Stimulated activated CD8-positive, alpha-beta memory T cell treated with anti-CD3 and anti-CD28 coated beads, Interleukin-2, amount 100 ng/mL, for 1 hour (primary cell): ENCODE measurements at places on chromosomes 6 and 20.

DNA sequence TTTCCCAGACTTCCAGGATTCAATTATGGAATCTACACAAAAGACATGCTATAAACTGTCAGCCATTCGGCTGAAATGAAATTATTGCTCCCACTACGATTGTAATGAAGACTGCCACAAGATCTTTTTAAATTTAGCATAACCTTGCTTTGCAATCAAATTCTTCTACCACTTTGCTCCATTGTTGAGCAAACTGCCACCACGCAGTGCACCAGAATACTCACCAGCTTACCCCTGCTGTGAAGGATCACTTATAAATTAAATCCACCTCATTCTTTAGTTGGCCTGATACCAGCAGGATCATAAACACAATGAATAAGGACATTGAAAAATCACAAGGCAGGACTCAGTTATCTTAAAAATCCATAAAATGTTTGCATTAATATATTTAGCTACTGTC is 151.8 kb upstream of the PRND start:
- DNase-seq: no peak

DNA sequence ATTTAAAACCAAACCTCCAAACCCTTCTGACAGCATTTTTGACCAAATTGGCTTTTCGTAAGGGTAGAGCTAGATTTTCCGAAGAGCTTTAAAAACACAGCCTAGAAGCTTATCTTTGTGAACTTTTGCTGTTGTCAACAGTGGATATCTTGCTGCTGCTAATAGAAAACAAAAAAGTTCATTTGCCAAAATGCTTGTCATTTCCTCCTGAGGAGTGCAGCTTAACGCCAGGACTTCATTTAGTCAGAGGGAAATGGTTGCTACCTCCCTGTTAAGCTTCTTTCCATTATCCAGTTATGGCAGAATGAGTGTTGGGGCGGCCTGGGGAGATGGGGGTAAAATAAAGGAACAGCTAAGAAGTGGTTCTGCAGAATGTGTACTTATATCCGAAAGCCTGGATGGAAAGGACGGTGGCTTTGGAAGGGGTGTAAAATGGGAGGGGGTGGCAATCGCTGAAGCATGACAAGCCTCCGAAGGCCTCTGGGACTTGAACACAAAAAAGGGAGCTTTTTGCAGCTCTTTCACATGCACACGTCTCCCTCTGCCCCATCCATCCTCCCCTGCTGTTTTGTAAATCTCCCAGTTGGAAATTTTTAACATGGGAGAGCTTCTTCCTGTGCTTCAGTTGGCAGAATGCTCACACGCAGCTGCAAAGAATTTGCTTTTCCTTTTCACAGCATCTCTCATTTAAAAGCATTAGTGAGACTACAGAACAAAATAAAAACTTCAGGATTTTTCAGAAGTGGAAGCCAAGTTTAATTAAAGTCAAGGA is 22.5 kb downstream of the JARID2 start:
- DNase-seq: no peak

- no peak for DNase-seq
These were observed 40.2 kb downstream of the SASH1 start for GRCh38 chr6:148382861-148383260.

DNA sequence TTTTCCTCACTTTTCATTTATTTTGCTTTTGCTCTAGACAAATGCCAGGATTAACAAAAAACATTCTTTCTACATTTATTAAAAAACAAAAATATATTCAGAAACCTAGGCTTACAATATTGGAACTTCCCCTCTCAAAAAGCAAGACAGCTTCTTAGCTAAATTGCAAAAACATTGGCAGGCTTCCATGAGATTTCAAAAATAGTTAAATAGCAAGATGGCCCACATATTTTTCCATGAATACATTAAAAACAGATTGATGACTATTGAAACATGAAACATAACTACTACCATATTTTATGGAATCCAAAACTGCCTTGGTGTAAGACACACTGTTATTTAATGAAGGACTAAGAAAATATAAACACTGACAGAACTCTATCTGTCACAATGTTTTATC is 92.0 kb downstream of the LY86 start:
- no peak for DNase-seq

- DNase-seq: no peak
These were observed 341.1 kb downstream of the NRN1 start for GRCh38 chr6:5665667-5666066.

- DNase-seq: no peak
These were observed 155.3 kb upstream of the SYNCRIP start for GRCh38 chr6:85797993-85798392.

DNA sequence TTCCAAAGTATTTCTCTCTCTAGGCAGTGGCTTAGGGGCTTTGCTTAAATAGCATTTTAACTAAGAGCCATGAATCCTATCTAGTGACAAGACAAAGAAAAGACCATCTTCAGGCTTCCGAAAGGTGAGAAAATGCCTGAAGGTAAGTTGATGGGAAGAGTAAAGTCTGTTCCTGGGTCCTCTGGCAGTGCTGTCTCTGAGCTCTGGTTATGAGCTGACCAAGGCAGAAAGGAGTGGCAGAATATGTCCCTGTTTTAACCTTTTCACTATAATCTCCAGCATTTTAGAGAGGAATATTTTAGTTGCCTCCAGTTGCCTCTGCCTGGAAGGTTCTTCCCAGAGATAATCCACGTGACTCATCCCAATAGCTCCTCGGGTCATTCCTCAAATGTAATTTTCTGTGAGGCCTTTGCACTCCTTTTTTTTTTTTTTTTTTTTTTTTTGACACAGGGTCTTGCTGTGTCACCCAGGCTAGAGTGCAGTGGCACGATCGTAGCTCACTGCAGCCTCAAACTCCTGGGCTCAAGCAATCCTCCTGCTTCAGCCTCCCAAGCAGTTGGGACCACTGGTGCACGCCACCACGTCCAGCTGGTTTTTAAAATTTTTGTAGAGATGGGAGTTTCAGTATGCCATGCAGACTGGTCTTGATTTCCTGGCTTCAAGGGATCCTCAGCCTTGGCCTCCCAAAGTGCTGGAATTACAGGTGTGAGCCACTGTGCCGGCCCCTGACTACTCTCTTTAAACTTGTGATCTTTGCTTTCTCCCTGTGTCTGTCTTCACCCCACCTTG is 3.7 kb upstream of the ARMH2 start:
- DNase-seq: no peak

DNA sequence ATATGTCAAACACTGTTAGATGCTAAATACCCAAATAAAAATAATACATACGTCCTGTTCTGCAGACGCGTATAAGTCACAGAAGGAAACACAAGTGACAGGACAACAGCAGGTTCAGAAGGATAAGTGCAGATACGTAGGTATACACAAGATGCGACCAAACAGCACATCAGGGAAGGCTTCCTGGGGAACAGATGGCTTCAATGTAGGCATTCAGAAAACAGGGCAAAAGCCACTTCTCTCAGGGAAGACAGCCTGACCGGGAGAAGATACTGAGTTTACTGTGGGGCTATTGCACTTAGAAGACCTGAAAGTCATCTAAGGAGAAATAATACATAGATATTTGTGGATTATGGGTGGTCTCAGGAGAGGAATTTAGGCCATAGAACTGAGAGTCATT is 1.9 kb downstream of the HLA-DPA1 start:
- no peak for DNase-seq

DNA sequence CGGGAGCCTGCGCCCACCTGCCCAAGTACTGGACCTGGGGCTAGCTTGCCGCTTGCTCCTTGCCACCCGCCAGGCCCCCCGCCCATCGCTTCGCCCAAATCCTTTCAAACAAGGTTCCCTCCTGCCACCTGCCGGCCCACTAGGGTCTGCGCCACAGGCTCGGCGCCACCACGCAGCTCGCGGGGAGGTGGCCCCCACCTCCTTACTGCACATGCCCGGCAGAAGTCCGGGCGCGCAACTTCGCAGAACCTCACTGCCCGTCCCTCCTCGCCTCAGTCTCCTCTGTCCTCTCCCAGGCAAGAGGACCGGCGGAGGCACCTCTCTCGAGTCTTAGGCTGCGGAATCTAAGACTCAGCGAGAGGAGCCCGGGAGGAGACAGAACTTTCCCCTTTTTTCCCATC is 11.2 kb downstream of the GNAS-AS1 start:
- no peak for DNase-seq

DNA sequence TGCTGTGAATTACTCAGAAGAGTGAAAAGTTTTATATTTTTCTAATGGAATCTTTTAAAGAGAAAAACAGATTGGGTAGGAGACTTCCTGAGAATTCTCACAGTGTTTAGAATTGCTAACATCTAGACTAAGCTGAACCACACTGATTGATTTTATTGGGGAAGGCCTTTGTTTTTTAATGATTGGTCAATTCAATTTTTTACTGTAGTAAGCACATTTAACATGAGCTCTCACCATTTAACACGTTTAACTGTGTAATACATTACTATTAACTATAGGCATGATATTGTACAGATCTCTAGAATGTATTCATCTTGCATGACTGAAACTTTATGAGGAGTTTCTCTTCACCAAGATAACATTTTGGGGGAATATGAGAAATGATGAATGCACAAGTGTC is 987.3 kb downstream of the PHF3 start:
- no peak for DNase-seq

- no peak for DNase-seq
These were observed 16.3 kb upstream of the PTPN1 start for GRCh38 chr20:50493881-50494253.

GRCh38 chr20:53296025-53296424 is 297.6 kb downstream of the ZNF217 start:
- no peak for DNase-seq

DNA sequence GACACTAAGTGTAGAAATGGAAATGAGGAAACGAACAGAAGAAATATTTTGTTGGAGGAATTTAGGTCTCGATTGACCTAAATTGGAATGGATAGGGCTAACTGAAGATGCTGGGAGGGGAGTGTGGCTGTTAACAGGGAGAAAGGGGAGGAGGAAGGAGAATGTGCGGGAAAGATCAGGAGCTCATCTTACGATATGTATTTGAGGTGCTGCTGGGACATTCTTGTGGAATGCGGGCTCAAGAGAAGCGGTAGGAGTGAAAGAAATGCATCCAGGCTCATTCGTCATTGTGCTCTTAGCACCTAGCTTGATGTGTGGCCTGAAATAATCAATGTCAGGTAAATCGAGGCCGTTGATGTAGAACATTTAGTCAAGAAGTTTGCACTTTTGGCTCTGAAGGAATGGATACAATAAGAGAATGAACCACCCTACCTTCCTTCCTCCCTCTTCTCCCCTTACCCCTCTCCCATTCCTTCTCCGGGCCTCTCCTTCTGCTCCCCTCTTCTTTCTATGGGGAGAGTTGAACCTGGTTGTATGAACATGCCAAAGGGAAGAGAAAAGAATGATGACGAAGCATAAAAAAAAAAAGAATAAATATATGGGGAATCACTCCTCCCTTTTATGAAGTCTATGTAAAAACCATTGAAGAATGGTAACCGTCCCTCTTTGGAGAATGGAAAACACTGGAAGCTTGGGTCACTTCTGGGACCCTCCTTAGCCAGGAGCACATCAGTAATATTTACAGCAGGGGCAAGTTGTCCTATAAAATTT is 70.9 kb downstream of the SASH1 start:
- DNase-seq: no peak

- no peak for DNase-seq
These were observed 18.2 kb upstream of the ECI2 start for GRCh38 chr6:4153514-4153985.

GRCh38 chr6:136812174-136812573 is 10.2 kb upstream of the PEX7 start:
- DNase-seq: no peak

DNA sequence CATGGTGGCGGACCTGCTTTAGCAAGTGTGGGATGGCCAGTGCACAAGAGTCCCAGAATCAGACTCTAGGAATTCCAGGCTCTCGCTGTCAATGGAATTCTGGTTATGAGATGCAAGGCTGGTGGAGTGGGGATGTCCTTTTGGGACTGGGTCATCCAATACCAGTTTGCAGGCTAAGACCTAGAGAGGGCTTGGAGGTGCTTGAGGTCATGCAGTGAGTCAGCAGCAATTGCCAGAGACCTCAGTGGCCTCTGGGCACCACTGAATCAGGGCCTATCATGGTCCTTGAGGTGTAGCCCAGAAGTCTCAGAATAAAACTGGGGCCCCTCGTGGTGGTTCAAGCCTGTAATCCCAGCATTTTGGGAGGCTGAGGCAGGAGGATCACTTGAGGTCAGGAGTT is 1.4 kb upstream of the SCRT2 start:
- DNase-seq: no peak

DNA sequence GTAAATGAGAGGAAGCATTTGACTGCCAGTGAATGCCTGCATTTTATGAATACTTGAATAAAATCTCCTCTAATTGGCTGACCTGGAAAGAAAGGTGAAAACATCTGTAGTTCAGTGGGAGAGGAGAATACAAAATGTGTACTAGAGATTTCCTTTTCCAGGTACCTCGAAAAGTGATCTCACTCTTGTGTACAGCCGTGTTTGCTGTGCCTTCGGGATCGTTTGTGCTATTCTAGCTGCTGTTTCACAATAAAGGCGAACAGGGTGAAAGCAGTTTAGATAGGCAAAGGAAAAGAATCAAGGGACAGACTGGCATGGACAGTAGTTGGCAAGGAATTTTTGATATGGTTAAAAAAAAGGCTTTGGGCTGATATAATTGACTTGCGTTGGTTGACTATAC is 112.3 kb downstream of the ARID1B start:
- DNase-seq: no peak

- DNase-seq: no peak
These were observed 660.4 kb downstream of the CD109 start for GRCh38 chr6:74356391-74356790.

- DNase-seq: no peak
These were observed 71.0 kb downstream of the SSR1 start for GRCh38 chr6:7241709-7242645.

GRCh38 chr6:154353626-154354025 is 3.0 kb downstream of the IPCEF1 start:
- no peak for DNase-seq

- no peak for DNase-seq
These were observed 771.7 kb upstream of the ADGRB3 start for GRCh38 chr6:67863346-67863745.

DNA sequence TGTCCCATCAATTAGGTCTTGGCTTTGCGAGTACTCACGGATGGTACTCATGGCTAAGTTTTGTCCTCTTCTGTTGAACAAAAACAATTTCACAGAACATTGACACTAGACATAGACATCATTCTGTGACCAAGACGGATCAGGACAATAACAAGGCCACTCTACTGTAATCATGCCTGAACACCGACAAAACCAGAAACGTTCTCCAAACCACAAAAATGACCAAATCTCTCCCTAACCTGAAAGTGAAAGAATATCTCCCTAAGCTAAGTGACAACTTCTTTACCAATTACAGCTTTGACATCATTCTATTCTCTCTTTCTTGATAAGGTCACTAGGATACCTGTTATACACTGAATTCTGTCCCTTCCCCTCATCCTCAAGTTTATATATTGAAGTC is 40.0 kb upstream of the SLC2A12 start:
- DNase-seq: no peak

DNA sequence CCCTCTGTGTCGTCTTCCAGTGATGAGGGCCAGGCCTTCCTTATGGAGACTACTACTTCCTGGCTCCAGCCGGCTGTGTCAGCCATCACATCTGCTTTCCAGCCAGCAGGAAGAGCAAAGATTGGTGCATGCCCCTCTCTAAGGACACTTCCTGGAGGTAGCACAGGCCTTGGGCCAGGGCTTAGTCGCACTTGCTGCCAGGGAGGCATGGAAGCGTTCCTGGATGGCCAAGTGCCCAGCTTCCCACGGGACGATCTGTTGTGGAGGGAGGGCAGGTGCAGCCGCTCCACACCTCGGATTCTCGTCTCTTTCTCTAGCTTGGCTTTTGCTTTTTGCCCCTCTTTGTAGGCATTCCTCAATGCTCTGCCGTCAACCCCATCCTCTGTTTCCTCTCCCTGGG is 11.9 kb downstream of the ERMARD start:
- no peak for DNase-seq

- peak; percentile 65 for DNase-seq
These were observed at the start of gene RAB22A for GRCh38 chr20:58309591-58310290. RAB22A (plus strand) TSS chr20:58309715; CDS start chr20:58309977, 262 bp downstream.

GRCh38 chr6:4163408-4164116 is 28.2 kb upstream of the ECI2 start:
- no peak for DNase-seq
